ENCODE measurements at places on chromosomes 3 and 15.

GRCh38 chr3:133573054-133573628 is 345 bp upstream of the CDV3 start:
- DNase-seq: peak; percentile 100

GRCh38 chr15:79919749-79920511 is 23.1 kb upstream of the MTHFS start:
- no peak for DNase-seq

DNA sequence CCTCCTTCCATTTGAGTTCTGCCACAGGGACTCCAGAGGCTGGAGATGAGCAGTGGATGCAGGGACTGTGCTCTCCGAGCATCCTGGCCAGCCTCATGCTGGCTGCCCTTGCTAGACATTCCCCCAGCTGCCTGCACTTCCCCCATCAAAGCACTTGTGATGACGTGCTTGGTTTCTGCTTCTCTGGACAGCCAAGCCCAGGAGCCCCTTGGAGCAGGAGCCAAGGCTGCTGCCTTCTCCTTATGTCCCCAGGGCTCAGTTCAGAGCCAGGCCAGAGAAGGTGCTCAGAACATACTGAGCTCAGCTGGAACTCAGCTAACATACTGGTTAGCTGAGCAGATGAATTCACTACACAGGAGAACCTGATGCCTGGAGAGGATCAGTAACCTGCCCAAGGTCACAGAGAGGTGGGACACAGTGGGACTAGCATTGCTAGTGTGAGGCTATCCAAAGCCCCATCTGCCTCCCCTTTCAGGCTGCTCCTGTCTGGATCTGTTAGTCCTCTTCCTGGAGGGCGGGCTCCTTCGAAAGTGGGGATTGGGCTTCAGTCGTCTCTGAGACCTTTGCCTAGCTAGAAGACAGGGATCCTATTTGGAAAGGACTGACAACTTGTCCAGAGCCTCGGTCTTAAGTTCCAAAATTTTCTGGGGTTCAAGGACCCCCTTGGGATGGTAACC is 4.3 kb downstream of the PCBP4 start:
- no peak for DNase-seq

DNA sequence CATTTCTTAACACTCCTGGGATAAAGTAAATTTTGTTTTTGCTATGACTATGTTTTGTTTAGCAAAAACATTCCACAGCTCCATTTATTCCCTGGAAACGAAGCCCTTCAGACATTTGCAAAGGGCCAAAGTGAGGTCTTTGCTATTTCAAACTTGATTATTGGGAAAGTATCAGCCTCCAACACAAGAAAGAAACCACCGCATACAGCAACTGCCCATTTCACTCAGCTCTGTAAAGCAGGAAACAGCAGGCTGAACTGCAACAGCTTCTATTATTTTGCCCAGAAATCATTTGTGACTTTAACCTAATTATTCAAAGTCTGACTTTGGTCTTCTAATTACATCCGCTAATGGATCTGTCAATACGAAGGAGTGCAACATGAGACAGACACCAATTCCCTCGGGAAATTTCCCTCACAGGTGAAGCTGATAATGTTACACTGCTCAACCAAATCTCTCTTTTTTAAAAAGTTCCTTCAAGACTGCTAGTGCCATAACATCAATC is 72.1 kb downstream of the RFTN1 start:
- DNase-seq: no peak

- no peak for DNase-seq
These were observed 212.0 kb downstream of the FEZF2 start for GRCh38 chr3:62161371-62161770.

DNA sequence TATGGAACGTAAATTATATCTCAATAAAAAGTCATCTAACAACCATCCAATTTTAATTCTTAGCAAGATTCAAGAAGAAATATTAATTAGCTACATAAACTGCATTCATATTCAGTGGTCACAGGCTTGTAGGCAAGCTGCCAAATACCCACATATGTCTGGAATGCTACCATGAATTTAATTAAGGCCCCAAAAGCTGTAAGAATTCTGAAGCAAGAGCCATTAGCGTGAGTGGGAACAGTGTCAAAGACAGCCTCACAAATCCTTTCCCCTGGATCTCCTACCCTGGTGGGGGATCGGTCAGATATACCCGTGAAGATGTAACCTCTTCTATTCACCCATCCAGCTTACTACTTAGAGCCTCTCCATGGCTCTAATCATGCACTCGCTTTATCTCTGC is 40.0 kb downstream of the ATG7 start:
- no peak for DNase-seq

DNA sequence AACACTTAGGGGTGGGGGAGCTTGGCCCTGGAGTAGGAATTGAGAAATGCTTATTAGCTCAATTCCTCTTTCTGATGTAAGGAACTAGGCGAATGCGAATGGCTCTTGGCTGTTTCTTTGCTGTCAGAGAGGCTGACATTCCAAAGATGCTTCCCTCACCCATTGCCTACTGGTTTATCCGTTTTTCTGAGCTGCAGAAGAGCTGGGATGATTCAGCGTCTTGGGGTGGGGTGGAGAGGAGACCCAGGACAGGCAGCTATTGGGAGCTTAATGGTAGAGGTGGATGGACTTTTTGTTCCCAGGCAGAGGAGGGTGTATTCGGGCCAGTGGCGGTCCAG is 9.8 kb downstream of the PLEKHO2 start:
- DNase-seq: no peak

DNA sequence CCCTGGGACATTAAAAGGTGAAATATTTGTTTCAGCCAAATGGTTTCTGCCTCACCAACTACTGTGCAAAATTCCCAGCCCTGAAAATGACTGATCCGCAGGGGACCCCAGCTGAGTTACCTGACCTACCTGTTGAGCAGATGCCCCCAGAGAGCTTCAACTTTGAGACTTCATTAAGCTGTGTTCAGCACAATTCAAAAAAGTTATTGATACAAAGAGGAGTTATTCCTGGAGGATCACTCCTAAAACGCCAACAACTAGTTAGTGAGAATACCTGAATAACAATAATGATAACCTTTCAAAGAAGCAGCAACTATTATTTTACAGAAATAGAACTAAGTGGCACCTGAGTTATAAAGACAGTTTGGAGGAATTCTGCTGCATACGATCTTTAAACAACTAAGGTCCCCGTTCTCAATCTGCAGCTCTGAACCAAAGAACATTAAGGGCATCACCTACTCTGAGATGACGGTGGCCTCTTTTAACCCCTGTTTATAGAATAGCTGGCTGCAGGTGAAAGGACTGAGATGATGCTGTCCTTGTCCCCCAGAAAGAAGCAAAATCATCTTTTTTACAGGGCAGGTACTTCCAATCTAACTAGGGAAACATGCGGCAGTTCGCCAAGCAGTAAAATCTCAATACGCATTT is 659 bp downstream of the GADL1 start:
- DNase-seq: no peak

DNA sequence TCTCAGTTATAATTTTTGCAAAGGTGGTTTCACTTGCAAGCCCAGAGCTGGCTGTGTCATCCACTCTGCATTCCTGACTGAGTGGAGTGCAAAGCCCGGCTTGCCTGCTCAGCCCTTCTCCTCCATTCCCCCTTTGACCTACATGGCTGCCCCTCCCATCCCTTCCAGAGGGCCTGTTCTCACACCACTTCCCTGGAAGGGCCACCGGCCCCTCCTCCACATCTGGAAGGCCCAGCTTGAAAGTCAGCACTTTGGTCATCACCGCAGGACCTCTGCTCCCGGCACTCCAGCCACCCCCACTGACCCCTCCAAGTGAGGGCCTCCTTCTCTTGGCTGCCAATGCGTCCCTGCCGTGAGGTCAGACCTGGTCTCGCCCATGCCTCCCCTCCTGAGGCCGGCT is 74.1 kb upstream of the RNF7 start:
- DNase-seq: no peak

GRCh38 chr3:13700362-13700761 is 151.4 kb downstream of the FBLN2 start:
- DNase-seq: no peak

DNA sequence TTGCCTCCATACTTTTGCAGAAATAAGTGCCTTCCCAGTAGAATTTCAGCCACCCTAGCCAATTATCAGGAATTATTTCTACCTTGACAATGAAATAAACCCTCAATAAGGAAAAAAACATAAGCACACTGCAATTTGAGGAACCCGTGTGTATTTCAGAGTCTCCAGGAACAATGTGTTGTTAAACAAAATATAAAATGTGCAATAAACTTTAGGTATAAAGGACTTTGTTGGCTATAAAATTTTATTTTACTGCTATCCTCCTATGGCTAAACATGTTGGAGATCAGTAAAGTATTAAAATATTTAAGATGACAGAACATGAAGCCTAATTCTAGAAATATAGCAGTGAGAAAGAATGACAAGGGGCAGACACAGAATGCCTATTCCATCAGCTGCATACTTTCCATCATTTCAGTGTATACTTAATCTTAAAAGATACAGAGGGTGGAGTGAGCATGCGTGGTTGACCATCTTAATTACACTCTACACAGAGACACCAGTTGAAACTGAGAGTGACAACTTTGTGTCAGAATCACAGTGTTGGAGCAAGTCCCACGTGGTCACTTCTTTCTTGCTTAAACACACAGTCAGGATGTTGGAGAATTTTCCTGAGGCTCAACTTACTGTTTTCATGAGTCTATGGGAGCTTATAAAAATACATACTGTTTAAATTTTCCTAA is 79.0 kb upstream of the SUCLG2 start:
- no peak for DNase-seq

DNA sequence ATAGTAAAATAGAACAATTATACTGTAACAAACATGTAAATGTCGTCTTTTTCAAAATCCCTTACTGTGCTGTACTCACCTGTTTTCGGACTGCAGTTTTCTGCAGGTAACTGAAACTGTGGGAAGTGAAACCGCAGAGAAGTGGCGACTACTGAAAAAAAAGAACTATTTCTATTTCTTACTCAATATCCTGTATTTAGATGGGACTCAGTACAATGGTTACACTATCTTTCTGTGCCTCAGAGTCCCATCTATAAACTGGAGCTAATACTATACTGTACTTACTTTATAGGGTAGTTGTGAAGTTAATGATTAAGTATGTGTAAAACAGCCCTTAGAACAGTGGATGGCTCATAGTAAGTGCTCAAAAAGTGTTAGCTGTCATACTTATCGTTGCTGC is 14.3 kb upstream of the P2RY12 start:
- DNase-seq: no peak

DNA sequence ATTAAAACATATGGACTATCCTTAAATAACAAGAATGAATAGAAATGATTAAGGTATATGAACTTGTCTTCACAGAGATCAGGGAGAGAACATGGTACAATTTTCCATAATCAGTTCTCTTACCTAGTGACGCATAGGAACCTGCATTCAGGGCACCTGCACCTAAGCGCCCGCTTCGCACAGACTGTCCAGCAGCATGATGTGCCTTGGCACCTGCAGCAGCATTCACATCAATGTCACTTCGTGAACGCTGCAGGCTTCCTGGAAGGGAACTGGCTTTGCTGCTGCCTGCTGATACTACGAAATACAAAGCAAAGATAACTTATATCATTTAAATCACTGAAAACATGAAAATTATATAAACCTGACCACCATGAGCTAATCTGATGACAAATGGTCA is 115.2 kb downstream of the CLASP2 start:
- no peak for DNase-seq

- no peak for DNase-seq
These were observed 67.6 kb downstream of the TIGIT start for GRCh38 chr3:114361391-114361790.

- no peak for DNase-seq
These were observed 9.3 kb downstream of the DIS3L start for GRCh38 chr15:66302489-66303278.

GRCh38 chr3:55294557-55294956 is 192.5 kb downstream of the WNT5A start:
- DNase-seq: no peak

DNA sequence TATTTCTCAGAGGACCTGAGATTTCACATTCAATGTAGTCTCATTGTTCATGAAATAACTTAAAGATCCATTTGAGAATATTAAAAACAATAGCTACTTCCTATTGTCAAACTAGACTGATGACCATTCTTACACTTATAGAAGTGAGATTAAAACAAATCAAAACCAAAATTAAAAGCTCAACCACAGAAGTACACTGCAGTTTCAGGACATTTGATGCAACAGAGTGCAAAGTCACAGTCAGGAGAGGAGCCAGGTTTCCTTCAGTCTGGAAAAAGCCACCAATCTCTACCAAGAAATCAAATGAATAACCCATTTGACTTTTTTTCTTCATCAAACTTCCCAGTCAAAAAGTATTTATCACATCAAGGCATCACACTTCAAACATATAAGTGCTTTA is 5.5 kb downstream of the CCPG1 start:
- DNase-seq: no peak

- DNase-seq: no peak
These were observed 10.3 kb downstream of the EID1 start for GRCh38 chr15:48888191-48888590.
